Effector memory CD4-positive, alpha-beta T cell (primary cell): ENCODE measurements at places on chromosomes 13 and 19.

- no peak for DNase-seq
Measured at GRCh38 chr13:50033725-50034124, 18.5 kb downstream of the KCNRG start.

GRCh38 chr13:102598061-102598460 lies 1.3 kb downstream of the TPP2 start:
- DNase-seq: no peak

DNA sequence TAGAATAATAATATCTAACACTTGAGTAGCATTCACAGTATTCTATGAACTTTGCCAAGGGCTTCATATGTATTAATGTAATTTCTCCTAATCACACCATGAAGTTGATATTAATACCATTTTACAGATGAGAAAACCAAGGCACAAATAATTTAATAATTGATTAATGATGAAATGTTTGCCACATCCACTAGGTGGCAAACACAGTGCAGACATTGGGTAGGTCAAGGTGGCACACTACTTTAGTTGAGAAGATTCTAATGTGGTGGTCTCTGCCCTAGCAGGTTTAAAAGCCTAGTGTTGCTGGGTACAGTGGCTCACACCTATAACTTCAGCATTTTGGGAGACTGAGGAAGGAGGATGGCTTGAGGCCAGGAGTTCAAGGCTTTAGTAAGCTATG lies 412.4 kb downstream of the SUCLA2 start:
- no peak for DNase-seq

DNA sequence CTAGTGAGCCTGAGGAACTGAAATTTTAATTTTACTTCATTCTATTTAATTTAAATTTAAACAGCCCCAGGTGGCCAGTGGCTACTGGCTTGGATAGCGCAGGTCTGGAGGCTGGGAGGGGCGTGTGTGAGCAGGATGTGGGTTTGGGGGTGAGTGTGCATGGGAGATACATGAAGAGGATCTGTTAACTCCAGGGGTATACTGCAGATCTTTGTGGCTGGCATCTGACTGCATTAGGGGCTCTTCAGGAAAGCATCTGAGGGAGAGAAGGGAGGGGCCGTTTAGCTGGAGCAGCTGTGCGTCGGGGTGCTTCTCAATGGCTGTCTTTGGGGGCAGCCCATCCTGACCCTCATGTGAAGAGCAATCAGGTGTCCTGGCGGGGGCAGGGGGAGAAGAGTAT lies 6.8 kb downstream of the SHANK1 start:
- no peak for DNase-seq

GRCh38 chr13:65990684-65991083 lies 1239.5 kb downstream of the PCDH9 start:
- DNase-seq: no peak

GRCh38 chr19:41161903-41162302 lies 31.1 kb upstream of the CYP2S1 start:
- DNase-seq: no peak
